ENCODE measurements at places on chromosomes 5 and 9.

DNA sequence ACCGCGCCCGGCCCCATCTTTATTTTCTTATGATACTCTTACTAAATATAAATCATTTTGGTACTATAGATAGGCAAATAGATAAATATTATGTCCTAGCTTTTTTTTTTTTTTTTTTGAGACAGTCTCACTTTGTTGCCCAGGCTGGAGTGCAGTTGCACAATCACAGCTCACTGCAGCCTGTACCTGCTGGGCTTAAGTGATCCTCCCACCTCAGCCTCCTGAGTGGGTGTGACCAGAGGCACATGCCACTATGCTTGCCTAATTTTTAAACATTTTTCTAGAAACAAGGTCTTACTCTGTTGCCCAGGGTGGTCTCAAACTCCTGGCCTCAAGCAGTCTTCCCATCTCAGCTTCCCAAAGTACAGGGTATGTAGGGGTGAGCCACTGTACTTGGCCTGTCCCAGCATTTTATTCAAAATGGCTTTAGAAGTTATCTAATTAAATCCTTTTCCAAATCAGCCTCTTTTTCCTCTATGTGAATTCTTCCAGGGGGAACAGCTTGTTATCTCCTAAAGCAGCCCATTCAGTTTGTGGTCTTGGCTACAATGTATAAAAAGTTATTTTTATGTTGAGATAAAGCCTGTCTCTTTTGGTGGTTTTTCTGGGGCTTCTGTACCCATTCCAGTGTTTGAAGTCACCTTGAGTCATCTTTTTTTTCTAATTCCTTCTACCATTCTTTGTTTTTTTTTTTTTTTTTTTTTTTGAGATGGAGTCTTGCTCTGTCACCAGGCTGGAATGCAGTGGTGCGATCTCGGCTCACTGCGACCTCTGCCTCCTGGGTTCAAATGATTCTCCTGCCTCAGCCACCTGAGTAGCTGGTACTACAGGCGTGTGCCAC, 12.1 kb downstream of the MELK start:
- DNase-seq = no peak

DNA sequence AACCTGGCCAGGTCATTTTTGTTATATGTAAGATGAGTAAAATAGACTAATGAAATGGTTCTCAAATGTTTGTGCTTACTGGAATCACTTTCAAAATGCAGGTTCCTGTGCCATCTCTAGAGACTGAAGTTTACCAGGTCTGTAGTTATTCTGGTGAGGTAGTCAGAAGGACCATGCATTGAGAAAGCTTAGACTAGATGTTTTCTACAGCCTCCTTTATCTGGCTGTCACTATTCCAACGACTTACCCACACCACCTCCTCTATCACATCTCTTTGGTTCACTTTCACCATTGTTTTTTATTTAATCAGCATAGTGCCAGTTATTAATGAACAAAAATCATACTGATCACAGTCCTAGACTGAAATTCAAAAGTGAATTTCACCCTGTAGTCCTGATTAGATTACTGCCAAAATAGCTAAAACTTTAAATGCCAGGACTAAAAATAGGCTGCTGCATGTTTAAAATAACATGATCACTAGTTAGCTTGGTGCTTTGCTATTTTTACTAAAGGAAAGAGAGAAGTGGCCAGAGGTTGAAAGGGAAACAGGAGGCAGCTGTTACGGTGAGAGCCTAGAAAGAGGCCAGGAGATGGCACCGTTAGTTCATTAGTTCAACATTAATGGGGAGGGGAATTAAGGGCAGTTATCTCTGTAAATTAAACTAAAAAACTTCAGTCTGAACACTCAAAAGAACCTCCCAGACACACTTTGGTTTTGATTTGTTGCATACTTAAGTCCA, 13.9 kb upstream of the FNIP1 start:
- DNase-seq = no peak

DNA sequence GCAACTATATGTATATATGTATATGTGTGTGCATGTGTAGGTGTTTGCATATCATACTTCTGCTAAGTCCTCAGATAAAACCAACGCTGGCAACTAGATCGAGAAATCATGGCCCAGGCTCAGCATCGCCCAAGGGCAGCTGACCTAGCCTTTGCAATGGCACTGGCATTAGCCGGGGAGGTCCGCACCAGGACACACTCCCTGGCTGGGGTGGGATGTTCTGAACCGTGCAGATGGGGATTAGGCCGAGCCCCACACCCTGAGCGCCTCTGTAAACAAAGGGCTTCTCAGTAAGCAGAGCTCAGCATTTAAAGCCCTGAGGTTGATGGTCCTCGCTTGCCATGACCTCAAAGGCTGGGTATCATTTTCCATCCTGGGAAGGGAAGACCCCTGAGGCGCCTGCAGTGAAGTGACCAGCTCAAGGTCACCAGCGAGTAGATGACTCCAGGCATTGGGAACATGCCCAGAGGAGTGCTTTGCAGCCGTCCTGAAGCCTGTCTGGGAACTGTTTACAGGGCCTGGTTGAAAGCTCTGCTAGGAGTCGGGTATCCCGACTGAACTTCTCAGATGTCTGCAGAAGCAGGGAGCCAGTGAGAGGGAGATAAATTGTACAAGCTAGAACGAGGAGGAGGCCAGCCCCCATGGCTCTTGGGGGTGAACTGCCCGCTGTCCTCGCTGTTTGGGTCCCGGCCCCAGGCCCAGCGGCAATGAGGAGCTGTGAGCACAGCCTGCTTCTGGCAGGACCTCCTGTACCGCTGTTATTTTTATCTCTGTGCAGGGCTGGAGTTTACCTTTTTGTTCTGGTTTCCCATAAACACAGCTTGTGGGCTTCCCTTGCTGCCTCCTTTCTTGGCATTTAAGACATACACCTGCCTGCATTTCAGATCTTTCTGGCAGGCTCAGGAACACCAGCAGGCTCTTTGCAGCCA, 18.4 kb downstream of the GADD45G start:
- no peak for DNase-seq

GRCh38 chr5:131664929-131665328, 29.9 kb upstream of the RAPGEF6 start:
- no peak for DNase-seq

DNA sequence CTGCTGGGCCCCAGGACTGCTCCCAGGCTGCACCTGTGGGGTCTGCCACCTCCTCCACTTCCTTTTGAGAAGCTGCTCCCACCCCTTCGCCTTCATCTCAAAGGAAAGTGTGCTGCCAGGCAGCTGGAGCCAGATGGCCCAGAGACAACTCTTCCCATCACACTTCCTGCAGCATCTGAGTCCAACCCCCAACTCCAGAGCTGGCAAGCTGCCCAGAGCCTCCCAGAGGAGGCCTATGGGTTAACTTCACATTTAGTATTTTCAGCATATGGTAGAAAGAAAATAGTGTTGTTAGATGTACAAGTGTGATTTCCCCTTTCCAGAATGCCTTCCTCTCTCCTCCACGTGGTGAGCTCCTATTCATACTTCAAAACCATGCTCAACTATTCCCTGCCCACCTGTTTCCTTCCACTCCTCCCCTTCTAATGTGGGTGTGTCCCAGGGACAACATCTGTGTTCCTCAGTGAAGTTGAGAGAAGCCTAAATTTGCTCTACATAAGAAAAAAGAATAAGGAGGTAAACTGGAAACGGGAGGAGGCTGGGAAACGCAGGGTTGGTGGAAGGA, 38.6 kb upstream of the KCNMB1 start:
- no peak for DNase-seq

DNA sequence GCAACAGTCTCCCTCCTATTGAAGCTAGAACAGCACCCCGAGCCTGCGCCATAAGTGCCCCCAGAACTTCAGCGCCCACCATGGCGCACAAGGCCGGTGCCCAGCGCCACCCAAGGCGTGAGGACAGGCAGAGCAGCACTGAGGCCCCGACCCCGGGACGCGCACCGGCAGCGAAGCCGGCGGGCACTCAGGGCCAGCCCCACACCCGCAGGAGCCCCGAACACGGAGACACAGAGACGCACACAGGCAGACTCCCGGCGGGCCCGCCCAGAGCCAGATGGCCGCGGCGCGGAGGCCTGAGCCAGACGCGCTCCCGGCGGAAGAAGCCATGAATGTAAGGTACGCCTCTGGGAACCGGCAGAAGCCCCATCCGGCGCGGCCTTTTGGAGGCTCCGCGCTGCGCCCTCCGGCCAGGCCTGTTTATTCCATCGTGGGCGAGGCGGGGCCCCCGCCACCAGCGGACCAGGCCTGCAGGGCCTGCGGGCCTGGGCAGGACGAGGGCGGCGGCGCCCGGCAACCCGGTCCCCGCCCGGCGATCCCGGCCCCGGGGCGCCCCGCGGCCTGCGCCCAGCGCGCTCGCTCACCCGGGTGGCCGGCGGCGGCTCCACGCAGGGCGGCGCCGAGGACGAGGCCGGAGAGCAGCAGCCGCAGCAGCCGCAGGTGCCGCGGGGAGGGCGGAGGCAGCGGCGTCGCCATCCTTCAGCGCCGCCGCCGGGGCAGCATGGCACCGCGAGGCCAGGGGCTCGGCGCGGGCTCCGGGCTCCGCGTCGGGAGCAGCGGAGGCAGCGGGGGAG, 486 bp downstream of the NPDC1 start:
- no peak for DNase-seq

DNA sequence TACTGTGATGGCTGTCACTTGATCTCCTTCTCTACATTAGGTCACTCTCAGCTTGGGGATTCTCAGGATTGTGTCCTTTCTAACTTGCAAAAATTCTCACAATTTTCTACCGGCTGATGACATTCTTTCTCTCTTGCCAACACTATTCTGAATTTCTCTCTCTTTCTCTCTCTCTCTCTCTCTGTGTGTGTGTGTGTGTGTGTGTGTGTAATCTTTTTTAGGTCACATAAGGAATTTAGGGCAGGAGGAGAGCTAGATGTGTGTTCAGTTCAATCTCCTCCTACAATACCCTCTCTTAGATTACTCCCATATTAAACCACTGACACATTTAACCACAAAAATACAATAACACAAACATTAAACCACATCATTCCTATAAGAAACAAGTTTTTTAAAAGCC, 242.3 kb upstream of the NREP start:
- DNase-seq = no peak

DNA sequence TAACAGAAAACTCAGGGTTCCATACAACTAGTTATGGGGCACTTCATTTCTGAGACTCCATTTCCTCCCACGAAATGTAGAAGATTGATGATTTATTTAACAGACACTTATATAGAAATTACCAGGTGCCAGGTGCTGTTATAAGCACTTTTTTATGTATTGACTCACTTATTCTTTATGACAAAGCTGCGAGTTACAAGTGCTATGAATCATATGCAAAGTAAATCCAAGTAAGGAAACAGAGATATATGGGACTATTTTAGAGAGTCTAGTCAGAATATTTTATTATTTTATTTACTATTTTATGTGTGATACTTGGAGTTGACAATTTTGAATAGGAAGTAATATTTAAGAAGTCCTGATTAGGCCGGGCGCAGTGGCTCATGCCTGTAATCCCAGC, 822.8 kb upstream of the C9orf72 start:
- DNase-seq = no peak

Measured in NCI-H187 treated with DMSO at 0.1 percent for 48 hours (cell line).